Stimulated activated CD8-positive, alpha-beta memory T cell treated with anti-CD3 and anti-CD28 coated beads, Interleukin-2, amount 100 ng/mL, for 1 hour (primary cell): ENCODE measurements at places on chromosomes 11 and 22.

DNA sequence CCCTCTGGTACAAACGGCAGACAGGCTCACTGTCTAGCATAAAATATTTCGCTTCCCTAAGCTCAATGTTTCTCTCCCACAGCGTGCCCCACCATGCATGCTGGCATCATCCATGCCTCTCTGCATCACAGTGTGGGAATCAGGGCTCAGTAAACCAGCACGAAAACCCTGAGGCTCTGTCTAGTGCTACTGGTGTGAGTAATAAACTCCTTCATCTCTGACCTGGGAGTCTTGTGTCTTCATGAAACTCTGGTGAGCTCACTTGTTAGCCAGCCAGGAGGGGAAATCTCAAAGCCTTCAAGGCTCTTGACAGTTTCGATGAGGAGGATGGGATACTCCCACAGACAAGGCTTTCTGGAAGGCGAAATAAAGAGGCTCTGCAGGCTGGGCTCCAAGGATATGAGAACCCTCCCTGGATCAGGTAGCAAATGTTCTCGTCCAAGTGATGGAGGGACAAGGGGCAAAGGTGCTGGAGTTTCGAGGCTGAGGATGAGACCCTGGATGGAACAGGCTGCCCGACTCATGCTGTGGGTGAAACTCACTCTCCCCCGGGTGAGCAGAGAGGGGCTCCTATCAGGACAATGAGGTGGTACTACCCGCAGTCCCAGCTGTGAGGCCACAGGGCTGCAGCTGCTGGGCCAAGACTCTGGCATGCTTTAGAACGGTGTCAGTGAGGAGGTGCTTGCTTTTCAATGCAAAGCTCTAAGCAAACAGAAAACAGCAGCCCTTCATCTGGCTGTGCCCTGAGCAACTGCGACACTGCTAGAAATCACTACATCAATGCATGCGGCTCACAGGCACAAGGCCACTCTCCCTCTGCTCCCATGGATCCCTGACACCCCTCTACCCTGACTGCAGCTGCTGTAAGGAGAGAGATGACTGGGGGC lies 69.3 kb downstream of the SHANK2 start:
- no peak for DNase-seq

- DNase-seq, result no peak
Measured at GRCh38 chr11:125390946-125391345, 105.1 kb downstream of the FEZ1 start.

DNA sequence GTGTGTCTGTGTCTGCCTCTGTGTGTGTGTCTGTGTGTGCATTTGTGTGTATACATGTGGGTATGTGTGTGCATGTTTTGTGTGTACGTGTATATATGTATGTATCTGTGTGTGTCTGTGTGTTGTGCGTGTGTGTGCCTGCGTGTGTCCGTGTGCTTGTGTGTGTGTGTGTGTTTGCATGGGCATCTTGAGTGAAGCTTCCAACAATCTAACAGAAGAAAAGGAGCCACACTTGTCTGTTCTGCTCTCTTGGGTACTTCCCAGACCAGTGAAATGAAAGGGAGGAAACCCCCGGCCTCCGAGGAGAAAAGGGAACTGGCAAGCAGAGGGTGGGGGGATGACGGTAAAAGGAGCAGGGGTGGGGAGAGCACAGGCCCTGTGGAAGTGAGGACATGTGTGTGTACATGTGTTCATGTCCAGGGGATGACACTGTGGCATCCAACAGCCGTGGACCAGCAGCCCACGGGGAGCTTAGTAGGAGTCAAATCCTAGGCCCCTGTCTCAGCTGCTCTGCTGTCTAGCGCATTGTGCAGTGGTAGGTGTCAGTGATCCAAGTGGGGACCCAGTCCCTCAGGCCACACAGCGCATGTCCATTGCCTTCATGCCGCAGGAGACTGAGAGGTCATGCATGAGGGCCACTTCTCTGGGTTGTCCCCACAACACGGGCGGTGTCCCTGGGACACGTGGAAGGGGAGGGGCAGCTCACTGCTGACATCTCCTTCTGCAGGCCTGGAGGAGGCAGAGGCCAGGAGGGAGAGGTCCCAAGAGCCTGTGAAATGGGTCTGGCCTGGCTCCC lies 8.1 kb downstream of the CSF2RB start:
- DNase-seq, result no peak

- DNase-seq, result no peak
Measured at GRCh38 chr11:88315981-88316441, 21.5 kb downstream of the CTSC start.

GRCh38 chr22:44129619-44129976 lies 51.1 kb upstream of the PARVG start:
- no peak for DNase-seq

- DNase-seq, result no peak
Measured at GRCh38 chr22:27416511-27417420, 384.8 kb downstream of the MN1 start.

GRCh38 chr11:18771266-18772035 lies 20.1 kb downstream of the PTPN5 start:
- DNase-seq, result no peak

GRCh38 chr22:17007852-17008731 lies at the start of gene GAB4:
Gene GAB4, minus strand, starts transcription at chr22:17008222. Its CDS starts 108 bp downstream, at chr22:17008114.
- no peak for DNase-seq

GRCh38 chr11:71937826-71938225 lies 9.0 kb downstream of the RNF121 start:
- no peak for DNase-seq

DNA sequence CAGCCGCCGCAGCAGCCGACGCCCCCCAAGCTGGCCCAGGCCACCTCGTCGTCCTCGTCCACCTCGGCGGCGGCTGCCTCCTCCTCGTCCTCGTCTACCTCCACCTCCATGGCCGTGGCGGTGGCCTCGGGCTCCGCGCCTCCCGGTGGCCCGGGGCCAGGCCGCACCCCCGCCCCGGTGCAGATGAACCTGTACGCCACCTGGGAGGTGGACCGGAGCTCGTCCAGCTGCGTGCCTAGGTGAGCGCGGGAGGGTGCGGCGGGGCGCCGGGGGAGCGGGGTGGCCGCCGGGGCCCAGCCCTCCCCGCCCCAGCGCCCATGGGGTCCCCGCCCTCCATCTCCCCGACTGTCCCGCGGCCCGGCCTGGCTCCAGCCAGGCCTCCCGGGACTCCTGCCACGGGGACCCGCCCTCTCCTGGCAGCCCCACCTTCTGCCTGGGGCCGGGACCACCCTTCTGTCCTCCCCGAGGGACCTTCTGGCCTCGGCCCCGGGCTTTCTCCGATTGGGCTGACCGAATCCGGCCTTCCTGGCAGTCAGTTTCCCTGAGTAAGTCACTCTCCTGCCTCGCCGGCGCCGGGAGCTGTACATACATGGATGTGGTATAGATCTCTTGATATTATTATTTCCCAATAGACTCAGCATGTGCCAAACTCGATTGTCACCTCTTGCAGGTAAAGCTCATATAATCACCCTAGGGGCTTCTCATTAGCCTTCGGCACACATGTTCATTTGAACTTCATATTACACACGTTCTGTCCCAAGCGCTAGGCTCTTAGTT lies 720 bp downstream of the PACS1 start:
- DNase-seq, result no peak

- no peak for DNase-seq
Measured at GRCh38 chr11:87851827-87852226, 323.4 kb downstream of the RAB38 start.

DNA sequence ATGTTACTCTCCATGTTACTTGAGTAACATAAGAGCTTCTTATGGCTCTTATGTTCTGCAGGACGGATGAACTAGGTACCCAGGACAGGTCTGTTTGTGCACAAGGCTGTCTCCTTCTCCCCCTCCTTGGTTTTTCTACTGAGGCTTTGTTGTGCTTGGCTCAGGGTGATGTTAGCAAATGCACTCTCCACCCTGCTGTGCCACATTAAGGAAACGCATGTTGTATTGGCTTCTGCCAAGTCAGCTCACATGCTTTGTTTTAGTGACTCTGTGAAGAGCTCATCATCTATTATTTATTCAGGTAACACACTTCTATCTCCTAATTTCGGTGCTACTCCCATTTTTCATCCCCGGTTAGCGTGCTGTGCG lies 108.3 kb downstream of the PTPRJ start:
- no peak for DNase-seq

- DNase-seq, result no peak
Measured at GRCh38 chr22:24595228-24595627, 2.4 kb upstream of the LRRC75B start.
